ENCODE measurements at places on chromosomes 12 and 14. TPM values are rescaled to one million over a fixed set of nuclear protein-coding genes. Genes with fewer than 3 reads are reported as not detected.

PRPF40B gene
- total RNA-seq: 31.4 TPM

NYNRIN gene
- 9.5 TPM for total RNA-seq

ZNF605 gene
- total RNA-seq: 23.2 TPM

DNA sequence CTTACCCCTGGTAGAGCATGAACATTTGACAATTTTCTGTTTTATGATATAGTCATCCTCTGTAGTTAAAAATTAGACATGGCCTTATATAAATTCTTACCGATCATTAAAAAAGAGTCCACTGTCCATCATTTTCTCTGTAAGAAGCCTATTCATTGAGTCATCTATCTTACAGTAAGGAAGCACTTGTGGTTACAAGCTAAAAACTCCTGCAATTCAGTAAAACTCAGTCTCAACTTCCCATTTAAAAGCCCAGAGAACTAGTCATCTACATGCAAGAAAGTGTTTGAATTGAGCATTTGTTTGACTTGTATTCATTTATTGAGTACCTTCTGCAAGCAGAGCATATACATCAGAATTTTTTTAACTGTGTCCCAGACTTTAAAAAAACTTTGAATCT is 63.3 kb downstream of the GTF2A1 start:
- no peaks in the 10 kb centered on the region for H3K4me1 ChIP-seq
- H3K36me3 ChIP-seq: no peaks in the 10 kb centered on the region

DNA sequence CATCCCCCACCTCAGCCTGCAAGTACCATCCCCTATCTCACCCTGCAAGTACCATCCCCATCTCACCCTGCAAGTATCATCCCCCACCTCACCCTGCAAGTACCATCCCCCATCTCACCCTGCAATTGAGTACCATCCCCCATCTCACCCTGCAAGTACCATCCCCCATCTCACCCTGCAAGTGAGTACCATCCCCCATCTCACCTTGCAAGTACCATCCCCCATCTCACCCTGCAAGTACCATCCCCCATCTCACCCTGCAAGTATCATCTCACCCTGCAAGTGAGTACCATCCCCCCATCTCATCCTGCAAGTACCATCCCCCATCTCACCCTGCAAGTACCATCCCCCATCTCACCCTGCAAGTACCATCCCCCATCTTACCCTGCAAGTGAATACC is 45.0 kb downstream of the ZC3H14 start:
- H3K4me3 ChIP-seq: no peak overlapping the region
- no peak overlapping the region for H3K27ac ChIP-seq
- H3K36me3 ChIP-seq: peaks cover 69% of the 10 kb centered on the region
- DNase-seq: no peak
- H3K27me3 ChIP-seq: no peaks in the 10 kb centered on the region

GRCh38 chr12:106044773-106045172 is 94.0 kb downstream of the NUAK1 start:
- no peaks in the 10 kb centered on the region for H3K36me3 ChIP-seq
- DNase-seq: no peak
- no peaks in the 10 kb centered on the region for H3K4me1 ChIP-seq

TDRD9 gene
- total RNA-seq: not detected

GRCh38 chr14:105495990-105496830 is 5.2 kb downstream of the TEDC1 start:
- H3K27ac ChIP-seq: no peak overlapping the region
- no peak overlapping the region for H3K4me3 ChIP-seq
- H3K27me3 ChIP-seq: no peaks in the 10 kb centered on the region
- no peaks in the 10 kb centered on the region for H3K36me3 ChIP-seq
- no peak for DNase-seq

TPH2 gene
- total RNA-seq: not detected

GRCh38 chr14:99579903-99580571 is 24.0 kb downstream of the CCDC85C start:
- no peak overlapping the region for H3K4me3 ChIP-seq
- H3K27me3 ChIP-seq: no peaks in the 10 kb centered on the region
- no peaks in the 10 kb centered on the region for H3K36me3 ChIP-seq
- H3K4me1 ChIP-seq: peaks cover 15% of the 10 kb centered on the region
- DNase-seq: no peak
